Lung (tissue), 17 donors: ENCODE measurements at places on chromosomes 6 and 20. TPM values are rescaled to one million over a fixed set of nuclear protein-coding genes. Genes with fewer than 3 reads are reported as not detected.

The LPA gene
- 1.1 TPM for total RNA-seq

The CALHM6 gene
- total RNA-seq = 2.1 TPM

The VGLL2 gene
- not detected for total RNA-seq

The MATN4 gene
- total RNA-seq = 0.46 TPM

The SNAP25 gene
- total RNA-seq = 0.95 TPM

The CCN5 gene
- total RNA-seq = 0.23 TPM

The GRIK2 gene
- 1.2 TPM for total RNA-seq

The CNPY3 gene
- 36.0 TPM for total RNA-seq

The CRYBG1 gene
- total RNA-seq = 28.0 TPM

The PRKN gene
- 5.7 TPM for total RNA-seq

DNA sequence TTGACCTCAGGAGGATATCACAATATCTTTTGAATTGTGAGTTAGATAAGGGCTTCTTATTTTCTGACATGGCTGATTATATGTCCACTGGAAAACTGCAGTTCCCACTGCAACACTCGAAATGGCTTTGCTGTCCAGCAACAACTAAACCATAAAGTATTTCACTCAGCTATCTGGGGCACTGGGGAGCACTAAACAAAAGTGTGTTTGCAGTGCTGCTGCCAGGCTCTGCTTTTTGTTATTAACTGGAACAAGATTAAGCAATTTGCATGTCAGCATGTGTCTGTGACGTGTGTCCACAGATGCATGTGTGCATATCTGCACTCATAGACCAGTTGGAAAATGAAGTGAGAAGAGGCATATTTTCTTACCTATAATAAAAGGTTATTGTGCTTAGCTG, 107.8 kb upstream of the CCN2 start:
- no peak for DNase-seq
- no peak overlapping the region for H3K4me3 ChIP-seq
- no peaks in the 10 kb centered on the region for H3K4me1 ChIP-seq
- no peaks in the 10 kb centered on the region for H3K27me3 ChIP-seq

GRCh38 chr6:38774929-38775707, 60.0 kb downstream of the DNAH8 start:
- no peaks in the 10 kb centered on the region for H3K27me3 ChIP-seq
- no peak overlapping the region for H3K27ac ChIP-seq
- no peak for DNase-seq
- H3K4me3 ChIP-seq = no peak overlapping the region

GRCh38 chr6:140544431-140544830, 1170.0 kb upstream of the CITED2 start:
- no peak overlapping the region for H3K27ac ChIP-seq
- H3K4me3 ChIP-seq = no peak overlapping the region
- no peaks in the 10 kb centered on the region for H3K27me3 ChIP-seq
- DNase-seq = no peak
- no peaks in the 10 kb centered on the region for H3K36me3 ChIP-seq

- H3K27me3 ChIP-seq = peaks cover 19% of the 10 kb centered on the region
- no peaks in the 10 kb centered on the region for H3K4me1 ChIP-seq
- H3K4me3 ChIP-seq = no peak overlapping the region
- DNase-seq = peak; percentile 36
- no peak overlapping the region for H3K27ac ChIP-seq
Measured at GRCh38 chr20:59752704-59753460, 148.5 kb downstream of the PHACTR3 start.

- H3K36me3 ChIP-seq = no peaks in the 10 kb centered on the region
- no peak for DNase-seq
- H3K4me1 ChIP-seq = no peaks in the 10 kb centered on the region
- no peak overlapping the region for H3K4me3 ChIP-seq
Measured at GRCh38 chr20:40156600-40157317, 532.3 kb downstream of the MAFB start.

DNA sequence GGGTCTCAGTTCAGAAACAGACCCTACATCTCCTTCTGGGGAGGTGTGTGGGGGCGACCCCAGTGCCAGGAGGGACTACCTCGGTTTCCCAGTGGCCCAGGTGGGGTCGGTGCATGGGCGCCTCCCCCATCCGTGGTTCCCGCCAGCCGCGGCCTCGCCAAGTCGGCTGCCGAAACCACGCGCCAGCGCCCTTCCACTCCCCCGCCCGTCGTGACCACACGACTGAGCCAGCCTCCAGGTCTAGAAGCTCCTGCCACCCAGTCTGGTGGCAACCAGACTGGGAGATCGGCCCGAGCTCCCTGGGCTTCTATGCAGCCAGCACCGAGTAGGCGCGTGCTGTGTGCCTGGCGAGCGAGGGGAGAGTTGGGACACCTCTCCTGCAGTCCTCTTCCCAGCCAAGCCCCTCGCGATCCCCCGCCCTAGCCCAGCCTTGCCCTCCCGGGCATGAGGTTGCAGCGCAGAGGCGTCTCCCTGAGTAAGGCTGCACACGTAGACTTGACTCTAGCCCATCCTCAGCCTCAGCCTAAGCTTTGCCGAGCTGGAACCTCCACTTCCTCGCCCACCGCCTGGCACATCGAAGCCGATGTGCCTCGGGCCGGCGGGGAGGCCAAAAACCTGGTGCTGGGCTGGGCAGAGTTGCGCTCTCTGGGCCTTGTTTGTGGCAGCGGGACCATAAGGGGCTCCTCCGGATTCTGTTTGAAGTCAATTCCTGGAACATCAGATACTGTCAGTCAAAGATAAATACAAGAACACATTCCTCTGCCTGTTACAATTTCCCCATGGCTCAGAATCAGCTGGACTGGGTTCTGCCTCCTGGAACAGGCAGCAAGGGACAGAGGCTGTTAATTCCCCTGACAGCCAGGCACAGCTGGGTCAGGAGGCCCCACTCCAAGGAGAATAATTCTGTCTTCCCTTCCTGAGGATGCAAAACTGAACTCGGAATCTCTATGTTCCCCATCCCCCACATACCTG, 1.5 kb upstream of the CPNE5 start:
- H3K27ac ChIP-seq = no peak overlapping the region
- no peaks in the 10 kb centered on the region for H3K36me3 ChIP-seq
- H3K4me1 ChIP-seq = no peaks in the 10 kb centered on the region
- DNase-seq = peak; percentile 42

DNA sequence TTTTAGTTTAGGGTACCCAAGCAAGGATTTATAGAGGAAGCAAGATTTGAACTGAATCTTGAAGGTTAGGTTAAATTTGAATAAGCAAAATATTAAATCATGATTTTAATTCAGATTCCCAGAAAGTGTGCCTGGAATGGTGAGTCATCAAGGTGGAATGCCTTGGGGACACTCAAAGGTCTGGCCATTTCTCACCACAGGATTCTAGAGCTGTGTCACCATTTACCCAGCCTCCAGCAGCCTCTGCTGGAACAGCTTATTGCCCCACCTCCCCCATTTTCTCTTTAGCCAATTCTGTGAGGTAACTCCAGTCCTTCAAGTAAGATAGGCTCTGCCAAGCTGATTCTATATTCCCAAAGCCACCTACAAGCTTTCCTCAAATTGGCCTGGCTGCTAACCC, 181.4 kb downstream of the SIM1 start:
- H3K27me3 ChIP-seq = no peaks in the 10 kb centered on the region
- no peak for DNase-seq
- H3K4me1 ChIP-seq = peaks cover 6% of the 10 kb centered on the region
- no peak overlapping the region for H3K4me3 ChIP-seq

DNA sequence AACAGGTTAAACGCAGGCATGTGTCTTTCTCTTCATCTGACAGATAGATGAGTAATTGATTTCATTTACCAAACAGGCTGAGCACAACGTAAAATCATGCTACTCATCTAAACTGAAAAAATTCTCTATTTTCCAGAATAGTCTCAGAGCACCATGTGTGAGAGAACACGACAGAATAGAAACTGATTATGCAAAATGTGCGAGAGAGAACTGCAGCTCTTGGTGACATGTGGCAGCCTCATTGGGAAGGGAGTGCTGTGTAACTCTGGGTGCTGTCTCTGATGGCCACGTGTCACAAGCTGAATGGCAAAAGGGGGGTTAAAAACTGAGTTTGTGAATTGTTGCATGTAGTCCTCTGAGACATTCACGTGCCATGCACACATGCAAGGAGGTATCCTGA, 143.7 kb upstream of the ATXN1 start:
- no peak for DNase-seq
- H3K27ac ChIP-seq = no peak overlapping the region

- no peaks in the 10 kb centered on the region for H3K36me3 ChIP-seq
- no peaks in the 10 kb centered on the region for H3K4me1 ChIP-seq
- no peak overlapping the region for H3K4me3 ChIP-seq
- DNase-seq = no peak
- H3K27ac ChIP-seq = no peak overlapping the region
Measured at GRCh38 chr6:11242711-11243110, 10.2 kb upstream of the NEDD9 start.

DNA sequence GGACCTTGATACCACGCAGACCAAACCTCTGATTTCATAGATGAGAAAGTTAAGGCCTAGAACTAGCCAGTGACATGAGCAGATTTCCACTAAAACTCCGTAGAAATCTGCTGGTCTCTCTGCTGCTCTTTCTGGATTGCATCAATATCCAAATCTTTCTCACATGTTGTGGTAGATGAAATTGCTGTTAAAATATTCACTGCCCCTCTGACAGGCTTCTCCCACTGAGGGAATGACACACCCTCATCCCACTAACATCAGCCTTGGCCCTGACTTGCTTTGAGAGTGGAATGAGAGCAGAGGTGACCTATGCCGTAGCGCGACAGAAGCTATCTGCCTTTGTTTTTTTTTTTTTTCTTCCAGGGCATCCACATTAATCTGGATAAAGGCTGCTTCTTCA, 20.4 kb upstream of the EXOC2 start:
- DNase-seq = no peak
- H3K27me3 ChIP-seq = no peaks in the 10 kb centered on the region
- no peak overlapping the region for H3K27ac ChIP-seq
- peaks cover 13% of the 10 kb centered on the region for H3K4me1 ChIP-seq
- no peaks in the 10 kb centered on the region for H3K36me3 ChIP-seq

- peak; percentile 41 for DNase-seq
- H3K4me3 ChIP-seq = no peak overlapping the region
- H3K27me3 ChIP-seq = no peaks in the 10 kb centered on the region
- H3K27ac ChIP-seq = no peak overlapping the region
Measured at GRCh38 chr20:47468290-47469050, 33.2 kb upstream of the NCOA3 start.

GRCh38 chr6:53524455-53524815, 20.5 kb downstream of the GCLC start:
- no peak for DNase-seq
- no peak overlapping the region for H3K4me3 ChIP-seq
- no peak overlapping the region for H3K27ac ChIP-seq
- H3K4me1 ChIP-seq = peaks cover 3% of the 10 kb centered on the region
- no peaks in the 10 kb centered on the region for H3K36me3 ChIP-seq

DNA sequence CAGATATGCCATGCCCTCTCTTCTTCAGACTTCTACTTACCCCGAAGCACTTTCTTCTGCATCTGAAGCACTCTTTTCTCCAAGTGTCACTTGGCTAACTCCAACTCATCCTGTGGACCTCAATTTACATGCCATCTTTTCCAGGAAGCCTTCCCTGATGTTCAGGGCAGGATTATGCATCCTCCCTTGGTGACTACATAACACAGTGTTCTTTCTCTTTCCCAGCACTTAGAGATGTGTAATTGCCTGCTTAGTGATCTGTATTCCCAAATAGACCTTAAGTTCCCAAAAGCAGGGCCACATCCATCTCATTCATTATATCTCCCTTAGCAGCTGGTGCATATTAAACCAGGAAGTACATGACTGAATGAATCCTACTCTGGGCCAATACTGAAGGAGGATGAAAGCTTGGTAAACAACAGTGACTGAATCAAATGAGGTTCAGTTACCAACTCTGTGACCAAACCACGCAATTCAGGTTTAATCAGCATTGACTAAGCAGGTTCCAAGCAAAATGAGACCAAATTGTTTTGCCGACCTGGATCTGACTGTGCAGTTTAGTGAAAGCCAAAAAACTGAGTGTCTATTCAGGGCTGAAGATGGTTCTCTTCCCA, 121.4 kb upstream of the TCF21 start:
- H3K27ac ChIP-seq = no peak overlapping the region
- no peaks in the 10 kb centered on the region for H3K27me3 ChIP-seq
- H3K4me1 ChIP-seq = peaks cover 56% of the 10 kb centered on the region
- no peak for DNase-seq
- peaks cover 6% of the 10 kb centered on the region for H3K36me3 ChIP-seq

- H3K27ac ChIP-seq = no peak overlapping the region
- H3K36me3 ChIP-seq = no peaks in the 10 kb centered on the region
- H3K27me3 ChIP-seq = peaks cover 8% of the 10 kb centered on the region
- H3K4me3 ChIP-seq = no peak overlapping the region
- no peak for DNase-seq
Measured at GRCh38 chr20:24661255-24661654, 191.8 kb downstream of the SYNDIG1 start.

- H3K27me3 ChIP-seq = no peaks in the 10 kb centered on the region
- no peak overlapping the region for H3K27ac ChIP-seq
- no peaks in the 10 kb centered on the region for H3K36me3 ChIP-seq
Measured at GRCh38 chr6:41190791-41191190, 10.2 kb downstream of the TREML2 start.

DNA sequence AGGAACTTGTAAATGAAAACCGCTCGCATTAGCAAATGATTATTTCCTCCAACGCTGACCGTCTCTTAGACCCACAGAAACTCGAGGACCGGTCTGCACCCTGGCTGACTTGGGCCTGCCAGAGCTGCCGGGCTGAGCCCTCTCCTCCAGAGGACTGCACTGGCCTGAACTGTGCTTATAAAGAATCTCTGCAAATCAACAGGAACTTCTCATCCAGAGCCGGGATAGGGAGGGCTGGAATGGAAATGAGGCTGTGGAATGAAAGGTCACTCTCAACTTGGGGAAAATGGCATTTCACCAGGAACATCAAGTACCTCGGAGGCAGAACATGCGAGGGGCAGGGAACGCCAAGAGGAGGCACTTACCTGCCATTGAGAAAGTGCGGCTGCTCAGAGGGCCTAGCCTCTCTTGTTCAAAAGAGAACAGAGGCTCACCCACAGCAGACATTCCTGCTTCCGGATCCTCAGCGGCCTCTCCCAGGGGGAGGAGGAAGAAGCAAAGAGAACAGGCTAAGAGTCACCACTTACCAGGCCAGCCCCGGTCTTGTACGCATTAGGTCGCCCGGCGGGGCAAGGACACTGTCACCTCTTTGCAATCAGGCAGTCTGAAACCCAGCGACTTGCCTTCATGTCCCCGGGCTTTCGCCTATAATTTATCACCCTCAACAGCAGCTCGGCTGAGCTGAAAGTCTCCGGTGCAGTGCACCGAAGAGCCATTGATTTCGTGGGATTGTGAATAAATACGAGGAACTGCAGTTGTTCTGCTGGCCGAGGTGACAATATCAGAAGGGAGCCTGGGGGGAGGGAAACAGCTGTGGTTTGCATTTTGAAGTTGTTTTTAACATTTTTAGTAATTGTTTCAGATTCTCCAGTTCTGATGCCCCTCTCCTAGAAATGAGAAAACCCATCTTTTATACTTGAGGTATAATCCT, 37.6 kb downstream of the ZMYND8 start:
- peaks cover 43% of the 10 kb centered on the region for H3K4me1 ChIP-seq
- no peak overlapping the region for H3K4me3 ChIP-seq
- no peaks in the 10 kb centered on the region for H3K36me3 ChIP-seq
- H3K27ac ChIP-seq = peak overlapping the region; percentile 99
- H3K27me3 ChIP-seq = no peaks in the 10 kb centered on the region
